ENCODE measurements at places on chromosomes 11 and 22. TPM values are rescaled to one million over a fixed set of nuclear protein-coding genes. Genes with fewer than 3 reads are reported as not detected.

The TESMIN gene
- 1.5 TPM for polyA plus RNA-seq

The KRTAP5-8 gene
- polyA plus RNA-seq, result not detected

The AP1B1 gene
- 36.5 TPM for polyA plus RNA-seq

The NPTXR gene
- 2.7 TPM for polyA plus RNA-seq

The GRM5 gene
- polyA plus RNA-seq, result 0.01 TPM

The TP53I11 gene
- polyA plus RNA-seq, result 75.9 TPM

The ADM2 gene
- polyA plus RNA-seq, result not detected

The IFITM1 gene
- polyA plus RNA-seq, result 84.7 TPM

The P4HA3 gene
- polyA plus RNA-seq, result 0.10 TPM

The LSP1 gene
- polyA plus RNA-seq, result 5.2 TPM

The TSKU gene
- 67.9 TPM for polyA plus RNA-seq

The TPH1 gene
- polyA plus RNA-seq, result 0.06 TPM

The NXPE2 gene
- not detected for polyA plus RNA-seq

The C11orf97 gene
- polyA plus RNA-seq, result not detected
